Stimulated activated CD8-positive, alpha-beta memory T cell treated with anti-CD3 and anti-CD28 coated beads, Interleukin-15, amount 100 ng/mL, for 24 hours (primary cell): ENCODE measurements at places on chromosomes 3 and 15.

DNA sequence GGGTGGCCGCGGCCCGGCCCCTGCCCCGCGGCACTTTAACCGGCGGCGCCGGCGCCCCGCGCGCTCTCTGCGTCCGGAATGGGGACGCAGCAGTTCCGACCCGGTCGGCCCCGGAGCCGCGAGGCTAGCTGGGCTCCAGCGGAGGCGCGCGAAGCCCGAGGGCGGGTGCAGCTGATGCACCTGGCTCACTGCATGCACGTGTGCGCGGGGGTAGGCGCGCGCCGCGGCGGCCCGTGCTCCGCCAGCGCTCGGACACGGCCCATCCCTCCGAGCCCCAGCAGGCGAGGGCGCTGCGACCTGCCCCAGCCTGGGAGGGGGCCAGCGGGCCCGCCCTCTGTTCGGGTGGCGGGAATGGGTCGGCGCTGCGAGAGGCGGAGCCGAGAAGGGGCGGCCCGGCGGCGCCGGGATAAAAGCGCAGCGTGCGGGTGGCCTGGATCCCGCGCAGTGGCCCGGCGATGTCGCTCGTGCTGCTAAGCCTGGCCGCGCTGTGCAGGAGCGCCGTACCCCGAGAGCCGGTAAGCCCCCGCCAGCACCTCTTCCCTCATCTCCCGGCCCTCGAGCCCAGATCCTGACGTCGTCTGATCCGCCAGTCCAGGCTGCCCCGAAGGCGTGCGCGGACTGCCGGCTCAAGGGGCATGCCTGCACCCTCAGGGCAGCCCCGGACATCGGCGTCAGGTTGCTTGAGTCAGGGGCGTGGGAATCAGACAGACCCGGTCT is at the start of the genes CHDH and IL17RB:
CHDH (minus strand) TSS at position 286 of the 717 bp plus-strand sequence. CDS start 22,411 bp downstream, outside the sequence.
IL17RB (plus strand) TSS at position 435 of the 717 bp plus-strand sequence; CDS start at position 456, 21 bp downstream.
- DNase-seq, result no peak

GRCh38 chr3:63753567-63753966 is 65.5 kb upstream of the C3orf49 start:
- no peak for DNase-seq

DNA sequence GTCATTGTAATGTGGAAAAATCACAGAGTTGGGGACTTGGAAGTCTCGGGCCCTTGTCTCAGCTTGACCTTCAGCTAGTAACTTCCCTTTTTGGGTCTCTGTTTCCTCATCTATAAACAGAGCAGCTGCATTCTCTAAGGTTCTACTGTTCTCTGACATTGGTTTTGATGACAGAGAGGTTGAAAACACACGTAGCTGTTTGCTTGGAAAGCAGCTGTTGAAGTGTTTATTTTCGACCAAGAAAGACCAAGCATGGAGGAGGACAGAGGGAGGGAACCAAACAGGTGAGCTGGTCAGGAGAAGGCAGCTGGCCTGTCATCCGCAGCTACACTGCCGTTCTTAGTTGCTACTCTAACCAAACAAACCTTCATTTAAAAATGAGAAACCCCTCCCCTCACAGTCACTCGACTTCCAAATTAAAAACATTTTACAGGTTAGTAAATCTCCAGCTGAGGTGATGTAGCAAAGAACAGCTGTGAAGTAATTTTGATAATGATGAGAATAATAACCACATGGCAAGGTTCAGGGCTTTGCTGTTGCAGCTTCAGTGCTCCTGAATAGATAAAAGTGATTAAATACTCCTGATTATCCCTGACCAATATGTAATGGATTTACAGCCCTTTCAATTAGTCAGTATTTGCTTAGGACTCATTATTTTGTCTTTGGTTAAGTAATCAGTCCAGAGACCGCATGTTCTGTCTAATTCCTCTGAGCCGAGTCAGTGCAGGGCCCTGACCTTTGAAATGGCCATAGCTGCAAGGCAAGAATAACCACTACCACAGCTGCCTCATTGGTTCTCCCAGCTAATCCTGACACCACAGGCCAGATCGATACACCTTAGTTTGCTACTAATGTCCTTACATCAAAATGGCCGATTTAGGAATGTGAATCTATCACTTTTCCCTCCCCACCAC is 65.3 kb downstream of the MEIS2 start:
- DNase-seq, result no peak

GRCh38 chr3:148006508-148006907 is 597.3 kb downstream of the ZIC1 start:
- DNase-seq, result no peak

DNA sequence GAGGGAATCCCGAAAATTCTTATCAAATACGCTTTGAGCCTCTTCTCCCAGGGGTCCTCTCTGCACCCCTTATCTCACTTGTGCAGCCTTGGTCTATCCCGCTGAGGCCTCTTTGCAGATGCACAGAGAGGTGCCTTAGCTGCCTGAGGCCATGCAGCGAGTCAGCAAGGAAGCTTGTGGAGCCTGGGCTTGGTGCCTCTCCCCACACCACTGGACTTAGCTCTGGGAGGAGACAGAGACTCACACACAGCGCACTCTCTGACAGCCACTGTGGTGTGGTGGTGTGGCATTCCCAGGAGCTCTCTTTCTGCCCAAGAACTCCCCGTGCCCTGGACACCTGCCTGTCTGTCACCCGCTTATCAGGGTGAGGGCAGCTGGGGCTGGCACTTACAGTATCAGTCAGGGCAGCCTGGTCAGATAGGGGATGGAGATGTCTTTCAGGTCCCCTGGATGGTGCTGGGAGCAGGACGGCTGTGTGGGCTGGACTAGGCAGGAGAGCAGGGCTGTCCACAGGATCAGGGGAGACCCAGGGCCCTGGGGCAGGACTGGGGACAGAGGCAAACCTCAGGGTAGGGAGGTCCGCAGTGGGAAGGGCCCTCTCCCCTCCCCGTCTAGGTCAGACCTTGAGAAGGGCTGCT is 10.2 kb upstream of the LINGO1 start:
- DNase-seq, result no peak

- no peak for DNase-seq
Measured at GRCh38 chr3:193837347-193837827, 244.4 kb downstream of the OPA1 start.

DNA sequence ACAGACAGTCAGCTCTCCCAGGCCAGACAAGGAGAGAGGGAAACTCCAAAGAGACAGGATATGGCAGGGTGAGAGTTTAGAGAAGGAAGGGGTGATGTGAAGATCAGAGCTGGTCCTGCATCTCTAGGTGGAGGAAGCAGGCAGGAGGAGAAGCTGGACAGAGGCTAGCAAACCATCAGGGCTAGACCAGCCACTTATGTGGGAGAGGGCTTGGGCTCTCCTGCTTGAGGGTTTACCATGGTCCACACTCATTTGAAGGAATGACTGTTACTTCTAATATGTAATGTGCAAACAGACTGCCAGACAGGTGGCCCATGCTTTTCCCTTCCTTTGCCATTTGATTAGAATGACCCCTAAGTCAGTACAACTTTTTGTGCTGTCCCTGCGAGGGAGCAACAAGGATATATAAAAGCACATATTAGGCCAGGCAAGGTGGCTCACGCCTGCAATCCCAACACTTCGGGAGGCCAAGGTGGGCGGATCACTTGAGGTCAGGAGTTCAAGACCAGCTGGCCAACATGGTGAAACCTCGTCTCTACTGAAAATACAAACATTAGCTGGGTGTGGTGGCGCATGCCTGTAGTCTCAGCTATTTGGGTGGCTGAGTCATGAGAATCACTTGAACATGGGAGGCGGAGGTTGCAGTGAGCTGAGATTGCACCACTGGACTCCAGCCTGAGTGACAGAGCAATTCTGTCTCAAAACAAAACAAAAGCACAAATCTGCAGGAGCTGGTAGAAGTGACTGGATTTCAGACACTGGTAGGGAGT is 41.0 kb upstream of the MANF start:
- DNase-seq, result no peak

DNA sequence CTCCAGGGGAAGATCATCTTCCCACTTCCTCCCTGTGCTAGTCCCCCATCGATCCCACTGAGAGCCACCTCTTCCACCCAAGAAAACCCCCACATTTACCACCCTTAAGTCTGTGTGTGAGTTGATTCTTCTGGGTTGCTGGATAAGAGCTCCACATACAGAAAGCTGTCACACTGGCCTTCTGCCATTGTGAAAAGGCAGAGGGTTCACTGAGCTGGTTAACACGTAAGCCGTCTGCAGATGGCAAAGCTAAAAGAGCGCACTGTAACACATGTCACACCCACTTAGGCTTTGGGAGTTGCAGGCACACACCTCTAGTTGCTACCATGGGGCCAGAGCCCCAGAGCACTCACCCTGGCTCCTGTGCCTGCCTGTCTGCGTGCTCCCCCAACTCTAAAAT is 309.8 kb upstream of the LRRC3B start:
- no peak for DNase-seq
